ENCODE measurements at places on chromosomes 7 and 10.

- DNase-seq: no peak
These were observed 303.1 kb downstream of the WDR11 start for GRCh38 chr10:121154310-121154709.

DNA sequence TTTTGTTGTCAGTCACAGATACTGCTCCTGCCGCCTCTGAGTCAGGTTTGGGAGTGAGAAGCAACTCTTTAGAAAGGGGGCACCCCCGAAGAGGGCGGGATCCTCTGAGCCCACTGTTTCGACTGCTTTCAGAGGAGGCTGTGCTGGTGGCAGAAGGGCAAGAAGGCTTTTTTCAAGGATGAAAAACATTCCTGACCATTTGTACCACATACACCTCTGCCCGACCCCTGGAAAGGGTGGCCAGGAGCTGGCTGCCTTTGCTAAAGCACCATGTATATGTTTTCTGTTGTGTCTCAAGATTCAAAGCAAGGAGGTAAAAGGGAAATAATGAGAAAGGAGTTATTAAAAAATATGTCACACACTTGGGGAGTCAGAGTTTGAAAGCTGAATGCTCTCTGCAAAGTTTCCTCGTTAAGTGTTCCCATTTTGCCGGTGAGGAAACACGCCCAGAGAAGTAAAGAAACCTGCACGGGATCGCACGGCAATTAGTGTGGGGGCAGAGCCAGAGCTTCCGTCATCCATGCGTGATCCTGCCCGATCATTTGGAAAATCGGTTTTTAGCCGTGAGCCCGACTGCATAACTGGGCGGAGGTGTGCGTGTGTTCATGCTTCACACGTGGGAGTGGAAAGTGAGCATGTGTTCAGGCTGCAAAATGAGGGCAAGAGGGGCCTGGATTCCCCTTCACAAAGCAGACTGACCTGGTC is 163.2 kb downstream of the ADAM12 start:
- no peak for DNase-seq

- DNase-seq: no peak
These were observed 34.7 kb upstream of the HPS1 start for GRCh38 chr10:98481404-98481945.

DNA sequence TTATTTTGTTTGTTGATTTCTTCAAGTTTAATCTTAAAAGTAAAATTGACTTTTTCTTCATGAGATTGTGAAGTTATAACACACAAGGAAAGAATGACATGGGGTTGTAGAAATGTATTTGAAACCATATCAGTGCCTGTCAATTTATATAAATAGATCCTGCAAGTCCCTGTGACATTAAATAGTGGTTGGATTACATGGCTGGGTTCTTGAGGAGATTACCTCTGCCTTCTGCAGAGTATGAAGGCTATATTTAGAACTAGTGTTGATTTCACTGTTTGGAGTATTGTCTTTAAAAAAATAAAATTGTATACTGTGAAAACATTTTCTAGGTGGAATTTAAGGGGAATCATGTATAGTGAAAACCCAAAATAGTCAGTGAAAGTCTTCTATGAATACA is 385.8 kb upstream of the SMIM30 start:
- no peak for DNase-seq

DNA sequence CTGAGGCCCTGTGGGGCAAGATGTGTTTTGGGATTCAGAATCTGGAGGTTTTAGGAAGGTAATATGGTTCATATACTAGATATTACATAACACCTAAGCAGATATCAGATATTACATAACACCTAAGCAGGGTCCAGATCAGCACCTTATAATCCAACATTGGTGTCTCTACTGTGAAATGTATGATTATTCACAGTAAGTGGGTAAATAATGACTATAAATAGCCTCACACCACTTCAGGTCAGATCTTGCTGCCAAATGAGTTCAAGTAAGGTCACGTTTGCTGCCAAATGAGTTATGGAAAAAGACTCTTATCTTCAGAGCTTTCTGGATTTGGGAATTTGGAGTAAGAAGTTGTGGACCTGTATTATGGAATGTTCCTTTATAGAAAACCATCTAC is 14.6 kb downstream of the ADRB1 start:
- DNase-seq: no peak

DNA sequence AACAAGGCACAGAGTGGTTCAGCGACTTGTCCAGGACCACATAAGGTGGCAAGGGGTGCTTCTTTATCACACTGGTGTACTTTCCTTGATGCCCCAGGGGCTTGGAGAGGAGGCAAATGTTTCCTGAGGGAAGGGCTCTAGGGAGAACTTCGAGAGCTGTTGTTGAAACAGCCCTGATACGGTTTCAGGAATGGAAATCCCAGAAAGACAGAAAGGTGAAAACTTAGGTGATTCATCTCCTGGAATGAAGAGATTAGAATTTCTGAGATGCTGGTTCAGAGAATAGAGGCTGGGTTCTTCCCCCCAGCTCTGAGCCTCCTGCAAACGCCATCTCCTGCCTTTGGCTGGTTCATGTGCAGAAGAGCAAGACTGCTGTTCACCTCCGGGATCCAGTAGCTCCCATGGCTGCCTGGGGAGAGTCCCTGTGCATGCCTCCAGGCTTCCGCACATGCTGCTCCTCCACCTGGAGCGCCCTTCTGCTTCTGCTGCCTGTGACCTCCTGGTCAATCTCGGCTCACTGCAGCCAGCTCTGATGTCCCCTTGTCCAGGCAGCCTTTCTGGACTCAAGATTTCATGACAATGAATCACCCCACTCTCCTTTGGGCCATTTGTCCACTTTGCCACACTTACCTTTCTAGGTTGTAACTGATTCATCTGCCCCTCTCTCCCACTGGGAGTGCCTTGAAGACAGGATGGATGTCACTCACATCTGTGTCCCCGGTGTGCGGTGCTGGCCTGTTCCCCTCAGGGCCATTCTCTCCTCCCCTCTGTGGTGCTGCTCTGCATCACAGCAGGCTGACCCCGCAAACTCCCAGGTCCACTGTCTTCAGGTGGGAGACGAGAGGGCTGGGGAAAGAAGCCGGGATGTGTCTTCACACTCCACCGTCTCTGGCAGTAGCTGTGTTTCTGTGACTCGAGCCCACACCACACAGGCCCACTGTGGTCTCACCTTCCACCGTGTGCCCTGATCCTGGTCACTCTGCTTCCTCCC is 3.6 kb upstream of the CDH23 start:
- no peak for DNase-seq

- DNase-seq: no peak
These were observed 30.5 kb upstream of the FBXW4 start for GRCh38 chr10:101725296-101726114.

- DNase-seq: no peak
These were observed 436.4 kb downstream of the TCERG1L start for GRCh38 chr10:130875116-130875515.

- no peak for DNase-seq
These were observed 167.3 kb downstream of the CCDC3 start for GRCh38 chr10:12834116-12834665.

DNA sequence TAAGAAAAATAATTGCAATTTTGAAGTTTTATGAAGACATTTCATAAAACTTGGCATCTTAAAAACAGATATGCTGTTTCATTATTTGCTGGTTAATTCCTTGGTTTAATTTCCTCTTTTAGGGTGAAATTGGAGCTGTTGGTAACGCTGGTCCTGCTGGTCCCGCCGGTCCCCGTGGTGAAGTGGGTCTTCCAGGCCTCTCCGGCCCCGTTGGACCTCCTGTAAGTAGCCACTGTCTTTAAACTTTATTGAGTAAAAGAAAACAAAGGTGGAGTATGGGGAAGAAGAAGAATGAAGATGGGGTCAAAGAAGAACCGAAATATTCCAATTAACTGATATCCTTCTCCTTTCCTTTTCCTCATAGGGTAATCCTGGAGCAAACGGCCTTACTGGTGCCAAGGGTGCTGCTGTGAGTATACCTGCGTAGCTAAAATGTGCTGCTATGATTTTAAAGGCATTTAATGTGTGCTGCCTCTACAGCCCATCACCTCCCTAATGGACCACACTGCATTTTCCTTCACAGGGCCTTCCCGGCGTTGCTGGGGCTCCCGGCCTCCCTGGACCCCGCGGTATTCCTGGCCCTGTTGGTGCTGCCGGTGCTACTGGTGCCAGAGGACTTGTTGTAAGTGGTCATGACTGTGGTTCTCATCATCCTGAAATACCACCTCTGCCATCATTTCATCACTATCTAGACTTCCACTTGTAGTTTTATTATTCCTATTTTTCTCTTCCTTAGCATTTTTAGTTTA is 14.7 kb downstream of the COL1A2 start:
- no peak for DNase-seq

DNA sequence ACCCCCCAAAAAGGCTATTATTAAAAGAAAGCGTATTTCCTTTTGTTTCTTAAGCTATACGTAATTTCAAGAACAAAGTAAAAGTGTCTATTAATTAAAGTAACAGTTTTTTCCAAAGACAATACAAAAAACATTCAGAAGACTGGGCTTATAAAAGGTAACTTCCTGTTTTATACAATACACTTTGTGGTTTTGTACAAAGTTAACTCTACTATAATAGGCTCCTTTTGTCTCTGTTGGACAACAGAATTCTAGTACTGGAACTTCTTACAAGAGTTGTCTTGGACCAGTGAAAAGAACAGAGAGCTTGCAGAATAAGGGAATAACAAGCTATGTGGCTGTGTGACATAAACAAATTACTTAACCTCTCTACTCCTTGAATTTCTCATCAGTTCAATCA is 21.5 kb downstream of the SFMBT2 start:
- DNase-seq: no peak

DNA sequence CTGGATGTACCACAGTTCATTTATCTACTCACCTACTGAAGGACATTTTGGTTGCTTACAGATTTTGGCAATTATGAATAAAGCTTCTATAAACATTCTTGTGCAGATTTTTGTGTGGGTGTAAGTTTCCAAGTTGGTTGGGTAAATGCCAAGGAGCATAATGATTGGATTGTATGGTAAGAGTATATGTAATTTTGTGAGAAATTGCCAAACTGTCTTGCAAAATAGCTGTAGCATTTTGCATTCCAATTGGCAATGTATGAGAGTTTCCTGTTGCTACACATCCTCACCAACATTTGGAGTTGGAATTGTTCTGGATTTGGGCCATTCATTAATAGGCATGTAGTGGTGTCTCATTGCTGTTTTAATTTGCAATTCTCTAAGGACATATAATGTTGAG is 33.9 kb upstream of the HYAL4 start:
- no peak for DNase-seq

GRCh38 chr7:17300012-17300411 is 1.6 kb downstream of the AHR start:
- no peak for DNase-seq

- DNase-seq: peak; percentile 64
These were observed 55.5 kb upstream of the LHFPL3 start for GRCh38 chr7:104272767-104273384.

DNA sequence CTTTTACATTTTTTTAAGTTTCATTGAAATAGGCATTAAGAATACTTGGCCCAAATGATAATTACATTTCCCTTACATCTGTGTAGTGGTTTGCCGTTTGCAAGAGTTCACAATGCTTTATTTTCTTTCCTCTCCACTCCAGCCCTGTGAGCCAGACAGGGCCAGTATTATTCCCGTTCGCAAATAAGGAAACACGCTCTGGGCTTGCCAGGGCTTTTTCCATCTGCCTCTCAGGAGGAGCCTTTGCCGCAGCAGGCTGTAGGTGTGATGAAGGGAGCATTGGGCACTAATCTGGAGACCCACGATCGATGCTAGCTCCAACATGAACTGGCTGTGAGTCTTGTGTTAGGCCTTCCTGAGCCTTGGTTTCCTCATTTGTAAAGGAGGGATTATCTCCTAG is 154.4 kb downstream of the GALNT17 start:
- no peak for DNase-seq

DNA sequence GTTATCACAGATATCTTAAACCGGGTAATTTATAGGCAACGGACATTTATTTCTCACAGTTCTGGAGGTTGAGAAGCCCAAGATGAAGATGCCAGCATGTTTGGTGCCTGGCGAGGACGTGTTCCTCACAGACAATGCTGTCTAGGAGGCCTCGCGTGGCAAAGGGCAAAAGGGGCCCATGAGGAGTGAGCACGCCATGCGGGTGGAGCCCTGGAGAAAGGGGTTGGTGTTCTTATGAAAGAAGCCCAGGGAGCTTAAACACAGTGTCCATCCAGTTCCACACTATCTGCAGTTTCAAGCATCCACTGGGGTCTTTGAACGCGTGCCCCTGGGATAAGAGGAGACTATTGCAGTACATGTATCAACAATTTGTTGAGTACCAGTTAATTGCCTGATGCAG is 51.4 kb downstream of the CXCL12 start:
- no peak for DNase-seq

DNA sequence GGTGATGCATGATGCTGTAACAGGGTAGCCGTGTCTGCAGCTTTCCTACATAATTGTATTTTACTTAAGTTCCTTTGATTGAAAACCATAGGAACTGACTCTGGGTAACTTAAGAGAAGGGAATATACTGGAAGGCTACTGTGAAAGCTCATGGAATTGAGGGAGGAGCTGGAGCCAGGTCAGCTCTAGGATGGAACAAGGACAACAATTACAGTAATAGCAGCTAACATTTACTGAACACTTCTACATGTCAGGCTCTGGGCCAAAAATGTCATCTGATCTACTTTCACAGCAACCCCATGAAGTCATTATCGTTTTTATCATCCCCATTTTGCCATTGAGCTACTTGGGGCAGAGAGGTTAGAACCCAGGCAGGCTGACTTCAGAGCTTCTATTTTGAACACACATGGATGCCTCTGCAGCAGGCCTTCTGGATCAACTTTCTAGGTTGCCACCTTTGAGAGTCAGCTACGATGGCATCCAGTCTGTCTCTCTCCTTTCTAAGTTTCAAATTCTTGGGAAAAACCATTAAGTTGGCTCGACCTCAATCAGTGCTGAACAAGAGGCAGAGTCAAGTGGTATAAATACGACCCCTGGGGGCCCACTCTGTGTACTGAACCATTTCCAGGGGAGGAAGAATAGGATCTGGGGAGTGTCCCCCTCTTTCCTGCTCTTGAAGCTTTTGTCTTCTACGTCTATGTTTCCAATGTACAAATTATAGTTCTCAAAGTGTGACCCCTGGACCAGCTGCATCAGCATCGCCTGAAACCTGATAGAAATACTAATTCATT is 272.3 kb upstream of the PLPP4 start:
- DNase-seq: no peak

- peak; percentile 17 for DNase-seq
These were observed 3.8 kb upstream of the GTF2IRD1 start for GRCh38 chr7:74449809-74450397.

GRCh38 chr10:109837384-109837783 is 85.9 kb downstream of the XPNPEP1 start:
- no peak for DNase-seq

GRCh38 chr7:80467069-80467468 is 44.8 kb downstream of the GNAT3 start:
- DNase-seq: no peak

GRCh38 chr7:152505606-152506005 is 69.8 kb upstream of the KMT2C start:
- no peak for DNase-seq

- no peak for DNase-seq
These were observed 5.8 kb upstream of the STAMBPL1 start for GRCh38 chr10:88874281-88874680.

GRCh38 chr10:115654961-115655360 is 561.8 kb downstream of the ATRNL1 start:
- no peak for DNase-seq

Measured in midbrain (tissue), 1 donor.